ENCODE measurements at places on chromosomes 1 and 21.

- DNase-seq = peak; percentile 63
These were observed 259.9 kb downstream of the HHIPL2 start for GRCh38 chr1:222288053-222288452.

- DNase-seq = no peak
These were observed 2.2 kb downstream of the ITSN1 start for GRCh38 chr21:33644383-33645074.

DNA sequence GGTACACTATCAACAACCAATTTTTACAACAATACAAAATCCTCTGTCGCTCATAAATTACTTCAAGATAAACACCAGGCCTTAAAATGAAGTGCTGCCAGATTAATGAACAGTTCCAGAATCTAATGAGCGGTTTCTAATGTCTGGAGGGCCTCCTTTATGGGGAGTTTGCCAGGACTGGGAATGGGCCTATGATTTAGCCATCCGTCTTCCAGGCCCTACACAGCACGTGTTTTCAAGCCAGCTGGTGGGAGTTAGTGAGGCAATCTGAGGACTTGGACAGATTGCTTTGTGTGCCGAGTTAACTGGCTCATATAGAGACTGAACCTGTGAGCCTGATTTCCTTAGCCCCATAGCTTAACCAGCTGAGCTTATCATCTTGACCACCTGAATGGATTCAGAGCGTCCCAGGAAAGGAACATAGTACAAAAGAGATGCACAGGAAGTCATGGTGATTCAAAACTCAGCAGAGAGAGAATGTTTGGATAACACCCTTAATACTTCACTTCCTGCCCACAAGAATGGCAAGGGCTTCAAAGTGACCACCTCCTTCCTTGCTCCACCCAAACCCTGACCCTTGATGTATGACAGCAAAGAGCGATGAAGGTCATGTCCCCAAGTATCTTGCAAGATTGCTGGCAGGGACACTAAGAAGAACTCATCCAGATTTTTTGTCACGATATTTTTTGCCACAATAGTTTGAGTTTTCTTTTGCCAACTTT lies 143.5 kb downstream of the SLC30A10 start:
- peak; percentile 25 for DNase-seq

DNA sequence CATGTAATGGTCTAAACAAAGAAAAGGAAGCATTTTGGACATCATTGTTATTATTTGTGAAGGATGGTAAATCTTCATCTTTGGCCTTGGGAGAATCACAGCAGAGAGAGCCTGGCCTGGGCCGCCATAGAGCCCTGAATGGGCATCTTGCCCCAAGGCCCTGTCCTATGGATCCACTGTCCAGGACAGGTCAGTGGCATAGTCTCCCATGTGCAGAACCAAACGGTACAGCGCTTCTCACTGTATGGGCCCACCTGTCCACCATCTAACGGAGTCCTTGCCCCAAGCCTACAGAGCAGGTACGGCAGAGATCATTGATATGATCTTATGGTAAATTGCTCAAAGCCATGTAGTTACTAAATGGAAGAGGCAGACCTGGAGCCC lies 185.7 kb downstream of the FOXD2 start:
- DNase-seq = no peak

- peak; percentile 40 for DNase-seq
These were observed 58.4 kb downstream of the AGPAT3 start for GRCh38 chr21:43923391-43923790.

GRCh38 chr21:42547906-42548365 lies 34.3 kb downstream of the SLC37A1 start:
- no peak for DNase-seq

DNA sequence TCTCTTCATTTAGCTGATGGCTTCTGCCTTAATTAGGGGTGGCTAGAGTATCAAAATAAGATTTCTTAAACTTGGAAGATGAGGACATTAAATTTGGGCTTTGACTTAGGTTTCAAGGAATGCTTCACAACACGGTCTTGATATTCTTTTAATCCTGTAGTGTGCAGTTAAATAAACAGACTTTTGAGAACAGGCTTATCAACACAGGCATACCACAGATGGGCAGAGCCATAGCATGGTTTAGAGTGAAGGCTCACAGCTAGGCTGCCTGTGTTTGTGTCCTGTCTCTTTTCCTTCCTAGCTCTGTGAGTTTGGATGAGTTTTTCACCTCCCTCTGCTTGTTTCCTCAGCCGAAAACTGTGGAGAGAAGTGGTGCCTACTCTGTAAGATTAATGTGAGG lies 102.3 kb upstream of the IPO9 start:
- DNase-seq = no peak

- no peak for DNase-seq
These were observed 24.1 kb downstream of the POGZ start for GRCh38 chr1:151435174-151435573.

- DNase-seq = no peak
These were observed 47.4 kb downstream of the TNN start for GRCh38 chr1:175114996-175115395.

DNA sequence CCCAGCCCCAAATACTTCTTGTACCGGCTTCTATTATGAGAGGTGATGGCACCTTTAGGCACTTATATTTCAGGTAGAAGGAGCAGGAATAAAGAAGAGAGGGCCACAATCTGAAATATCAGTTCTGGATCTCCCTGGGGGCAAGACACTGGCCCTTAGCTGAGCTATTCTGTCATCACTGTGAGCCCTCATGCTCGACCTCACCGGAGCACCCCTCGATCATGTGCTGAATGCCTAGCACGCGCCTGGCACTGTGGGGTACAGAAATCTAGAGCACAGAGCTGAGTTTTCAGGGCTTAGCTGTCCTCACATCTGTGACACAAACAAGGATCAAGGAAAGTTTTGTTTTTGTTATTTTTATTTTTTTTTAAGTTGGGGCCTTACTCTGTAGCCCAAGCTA lies 7.6 kb upstream of the MX1 start:
- DNase-seq = no peak

- no peak for DNase-seq
These were observed 33.9 kb downstream of the SMAP2 start for GRCh38 chr1:40407453-40407852.

DNA sequence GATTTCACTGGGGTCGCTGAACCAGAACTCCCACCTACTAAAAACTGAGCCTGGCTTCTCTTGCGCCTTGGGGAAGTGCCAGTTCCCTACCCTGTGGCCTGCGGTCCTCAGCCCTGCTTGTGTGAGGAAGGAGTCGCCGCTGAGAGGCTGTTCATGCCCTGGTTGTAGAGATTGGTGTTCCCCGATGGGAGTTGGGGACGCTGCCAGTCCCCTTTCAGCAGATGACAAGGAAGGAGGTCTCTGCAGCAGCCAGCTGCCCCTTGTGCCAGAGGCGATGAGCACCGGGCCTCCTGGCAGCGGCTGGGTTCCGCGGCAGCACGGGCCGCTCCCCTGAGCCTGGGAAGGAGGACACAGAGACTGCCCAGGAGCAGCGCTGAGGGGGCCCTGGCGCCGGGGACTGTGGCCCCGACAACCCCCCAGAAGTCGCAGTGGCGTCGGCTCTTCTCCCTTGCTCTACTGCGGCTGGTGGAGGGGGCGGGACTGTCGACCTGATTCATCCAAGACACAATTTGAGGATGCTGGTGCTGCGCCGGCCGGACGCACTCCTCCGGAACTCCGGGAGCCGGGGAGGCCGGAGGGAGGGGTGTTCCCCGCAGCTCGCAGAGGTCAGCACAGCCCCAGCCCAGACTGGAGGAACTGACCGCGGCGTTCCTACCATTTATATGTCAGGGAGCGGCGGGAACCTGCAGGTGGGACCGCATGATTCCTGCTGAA lies 12.0 kb upstream of the ADORA3 start:
- DNase-seq = peak; percentile 65

GRCh38 chr21:31198575-31198974 lies 145.5 kb downstream of the TIAM1 start:
- peak; percentile 77 for DNase-seq

- DNase-seq = no peak
These were observed 2.7 kb upstream of the FDPS start for GRCh38 chr1:155305881-155306391.

DNA sequence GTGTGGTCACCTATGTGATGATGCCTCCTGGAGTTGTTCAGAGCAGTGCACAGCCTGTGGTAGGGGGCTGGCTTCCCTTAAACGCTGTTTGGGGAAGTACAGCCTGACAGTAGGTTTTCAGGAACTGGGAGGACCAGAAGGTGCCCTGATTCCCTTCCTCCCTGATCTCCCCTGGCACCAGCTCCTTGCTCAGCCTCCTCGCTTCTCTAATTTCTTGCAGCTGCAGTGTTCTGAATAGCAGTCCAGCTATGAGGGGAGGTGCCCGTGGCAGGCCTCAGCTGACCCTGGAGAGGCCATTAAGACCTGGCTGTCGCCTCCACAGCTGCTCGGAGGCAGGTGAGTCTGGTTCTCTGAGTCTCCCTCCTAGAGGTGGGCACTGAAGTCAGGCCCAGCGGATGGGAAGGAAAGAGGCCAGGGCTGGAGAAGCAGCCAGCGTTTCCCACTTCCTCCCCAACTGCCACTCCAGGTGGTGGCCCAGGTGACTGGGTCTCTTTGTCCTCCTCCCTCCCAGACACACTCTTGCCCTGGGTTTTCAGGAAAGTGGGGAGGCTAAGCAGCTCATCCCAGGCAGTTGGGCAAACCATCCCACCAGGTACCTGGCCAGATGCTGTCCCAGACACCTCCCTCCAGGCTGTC lies 52.0 kb upstream of the RPL11 start:
- DNase-seq = peak; percentile 60

DNA sequence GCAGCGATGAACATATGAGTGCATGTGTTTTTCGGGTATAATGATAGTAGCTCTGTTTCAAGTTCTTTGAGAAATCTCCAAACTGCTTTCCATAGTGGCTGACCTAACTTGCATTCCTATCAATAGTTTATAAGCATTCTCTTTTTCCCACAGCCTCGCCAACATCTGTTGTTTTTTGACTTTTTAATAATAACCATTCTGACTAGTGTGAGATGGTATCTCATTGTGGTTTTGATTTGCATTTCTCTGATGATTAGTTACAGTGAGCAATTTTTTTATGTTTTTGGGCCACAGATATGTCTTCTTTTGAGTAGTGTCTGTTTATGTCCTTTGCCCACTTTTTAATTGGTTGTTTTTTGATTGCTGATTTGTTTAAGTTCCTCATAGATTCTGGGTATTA lies 10.6 kb upstream of the RUNX1 start:
- DNase-seq = no peak

DNA sequence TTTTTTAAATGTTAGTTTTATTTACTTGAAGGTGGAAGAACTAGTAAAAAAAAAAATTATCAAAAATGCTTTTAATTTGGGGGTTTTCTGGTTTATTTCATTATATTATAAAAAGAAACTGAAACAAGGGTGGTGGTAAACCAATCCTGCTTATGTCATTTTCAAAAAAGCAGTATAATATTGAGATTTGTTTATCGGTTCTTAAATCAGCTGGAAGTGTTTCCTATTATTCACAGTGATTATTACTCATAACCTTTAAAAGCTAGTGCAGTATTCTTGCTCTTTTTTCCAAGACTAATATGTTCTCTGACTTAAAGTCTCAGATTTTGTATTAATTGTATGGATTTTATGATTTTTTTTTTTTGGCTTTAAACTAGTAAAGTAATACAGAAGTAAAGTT lies 5.4 kb upstream of the LRRC40 start:
- DNase-seq = no peak

- no peak for DNase-seq
These were observed 28.8 kb downstream of the SNAP47 start for GRCh38 chr1:227764019-227764391.

DNA sequence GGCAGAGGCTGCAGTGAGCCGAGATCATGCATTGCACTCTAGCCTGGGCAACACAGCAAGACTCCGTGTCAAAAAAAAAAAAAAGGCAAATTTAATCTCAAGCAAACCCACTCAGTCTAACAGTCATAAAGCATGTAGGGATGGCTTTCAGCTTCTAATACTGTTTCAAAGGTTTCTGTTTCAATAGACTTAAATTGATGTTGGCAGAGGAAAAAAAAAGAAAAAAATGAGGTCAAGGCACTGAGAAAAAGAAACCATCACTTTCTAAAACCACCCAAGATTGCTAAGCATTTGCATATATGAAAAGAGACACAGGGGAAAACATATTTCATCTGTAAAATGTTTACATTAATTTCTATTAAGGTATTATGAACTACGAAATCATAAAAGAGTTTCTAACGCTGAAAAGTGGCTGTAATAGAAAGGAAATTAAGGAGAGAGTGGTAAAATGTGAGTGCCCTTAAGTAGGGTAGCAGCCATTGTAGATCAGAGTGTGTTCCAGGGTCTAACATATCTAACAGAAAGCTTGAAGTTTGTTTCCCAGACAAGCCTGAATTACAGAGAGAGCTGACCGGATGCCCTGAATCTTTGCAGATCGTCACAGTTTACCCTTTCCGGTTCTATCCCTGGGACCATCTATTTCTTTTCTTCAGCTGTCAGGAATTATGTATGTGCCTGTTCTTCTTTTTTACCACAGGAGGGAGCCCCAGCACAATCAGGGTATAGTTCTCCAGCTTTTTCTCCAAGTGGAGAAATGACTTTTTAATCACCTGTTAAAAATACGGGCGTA lies 70.0 kb downstream of the PLD5 start:
- peak; percentile 67 for DNase-seq

GRCh38 chr1:30089024-30089430 lies 634.4 kb downstream of the MATN1 start:
- DNase-seq = peak; percentile 49

DNA sequence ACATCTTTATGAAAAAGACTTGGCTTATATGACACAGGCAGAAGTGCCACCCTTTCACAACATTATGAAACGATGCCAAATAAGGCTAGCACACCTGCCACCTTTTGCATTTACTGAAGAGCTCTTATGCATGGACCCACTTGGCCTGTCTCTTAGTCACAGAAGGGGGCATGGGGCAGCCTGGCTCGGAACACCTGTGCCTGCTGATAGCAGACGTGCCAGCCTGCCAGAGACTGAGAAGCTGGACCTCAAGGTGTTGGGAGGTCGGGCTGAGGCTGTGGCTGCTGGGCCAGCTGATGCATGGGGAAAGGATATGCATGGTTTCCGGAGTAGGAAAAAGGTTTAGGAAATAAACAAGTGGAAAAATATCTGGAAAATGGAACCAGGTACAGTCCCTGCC lies 21.5 kb downstream of the RCAN1 start:
- DNase-seq = no peak

DNA sequence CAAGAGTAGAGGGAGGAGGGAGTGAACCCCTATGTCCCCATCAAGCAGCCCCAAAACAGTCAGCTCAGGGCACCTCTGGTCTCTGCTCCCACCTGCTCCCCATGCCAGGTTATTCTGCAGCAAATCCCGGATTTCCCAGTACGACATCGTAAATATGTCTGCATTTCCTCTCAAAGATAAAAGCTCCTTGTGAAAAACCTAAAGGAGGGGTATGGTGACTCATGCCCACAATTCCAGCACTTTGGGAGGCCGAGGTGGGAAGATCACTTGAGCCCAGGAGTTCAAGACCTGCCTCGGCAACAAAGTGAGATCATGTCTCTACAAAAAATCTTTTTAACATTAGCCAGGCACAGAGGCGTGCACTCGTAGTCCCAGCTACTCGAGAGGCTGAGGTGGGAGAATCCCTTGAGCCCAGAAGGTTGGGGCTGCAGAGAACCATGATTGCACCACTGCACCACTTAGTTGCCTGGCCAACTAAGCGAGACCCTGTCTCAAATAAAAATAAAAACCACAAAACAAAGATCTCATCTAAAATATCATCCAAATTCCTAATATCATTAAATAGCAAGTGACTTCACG lies 7.1 kb downstream of the ACOT7 start:
- DNase-seq = no peak

GRCh38 chr1:204868340-204868700 lies 2.3 kb upstream of the NFASC start:
- DNase-seq = peak; percentile 78

- peak; percentile 86 for DNase-seq
These were observed 6.5 kb downstream of the INSRR start for GRCh38 chr1:156852418-156852874.
